CD4-positive, alpha-beta T cell treated with Interleukin-4 for 1 hour (primary cell): ENCODE measurements at places on chromosomes 12 and 14.

- no peak for DNase-seq
These were observed 98.7 kb upstream of the ATF1 start for GRCh38 chr12:50665170-50665569.

- no peak for DNase-seq
These were observed 6.8 kb upstream of the FOXG1 start for GRCh38 chr14:28759653-28760313.

GRCh38 chr12:52358575-52359350 is 8.5 kb downstream of the KRT85 start:
- DNase-seq = no peak

GRCh38 chr14:95088665-95089064 is 68.7 kb downstream of the DICER1 start:
- no peak for DNase-seq

GRCh38 chr14:102951799-102952198 is 29.3 kb downstream of the AMN start:
- DNase-seq = no peak

DNA sequence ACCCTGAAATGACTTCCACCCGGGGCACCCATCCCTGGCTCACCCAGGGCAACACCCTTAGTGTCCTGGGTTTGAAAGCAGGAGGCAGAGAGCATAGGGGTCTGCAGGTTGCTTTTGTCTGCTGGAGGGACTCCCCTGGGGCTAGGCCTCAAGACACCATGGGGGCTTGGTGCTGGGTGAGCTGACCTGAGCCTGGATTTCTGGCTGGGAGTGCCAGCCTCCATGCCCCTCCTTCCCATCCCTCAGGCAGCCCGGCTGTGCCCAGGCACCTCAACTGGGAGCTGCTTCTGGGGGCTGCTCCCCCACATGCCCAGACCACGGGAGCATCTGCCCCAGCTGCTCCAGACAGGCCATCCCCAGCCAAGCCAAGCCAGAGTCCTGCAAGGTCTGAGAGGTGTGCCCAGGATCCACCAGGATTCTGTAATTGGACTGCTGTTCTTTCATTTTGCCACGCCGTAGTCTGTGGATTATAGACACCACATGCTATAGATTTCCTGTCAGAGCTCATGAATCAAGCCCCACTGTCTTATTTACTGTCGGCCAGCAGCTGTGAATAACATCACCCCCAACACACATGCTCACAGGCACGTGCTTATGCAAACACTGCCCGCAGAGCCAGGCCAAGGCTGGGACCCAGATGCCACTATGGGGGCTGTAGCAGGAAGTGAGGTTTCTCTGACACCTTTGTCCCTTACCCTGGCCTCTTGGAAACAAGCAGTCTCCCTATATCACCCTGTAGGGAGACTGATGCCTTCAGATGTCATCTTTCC is 29.4 kb upstream of the ESRRB start:
- no peak for DNase-seq

- DNase-seq = no peak
These were observed 69.9 kb downstream of the TBX3 start for GRCh38 chr12:114614040-114614439.

DNA sequence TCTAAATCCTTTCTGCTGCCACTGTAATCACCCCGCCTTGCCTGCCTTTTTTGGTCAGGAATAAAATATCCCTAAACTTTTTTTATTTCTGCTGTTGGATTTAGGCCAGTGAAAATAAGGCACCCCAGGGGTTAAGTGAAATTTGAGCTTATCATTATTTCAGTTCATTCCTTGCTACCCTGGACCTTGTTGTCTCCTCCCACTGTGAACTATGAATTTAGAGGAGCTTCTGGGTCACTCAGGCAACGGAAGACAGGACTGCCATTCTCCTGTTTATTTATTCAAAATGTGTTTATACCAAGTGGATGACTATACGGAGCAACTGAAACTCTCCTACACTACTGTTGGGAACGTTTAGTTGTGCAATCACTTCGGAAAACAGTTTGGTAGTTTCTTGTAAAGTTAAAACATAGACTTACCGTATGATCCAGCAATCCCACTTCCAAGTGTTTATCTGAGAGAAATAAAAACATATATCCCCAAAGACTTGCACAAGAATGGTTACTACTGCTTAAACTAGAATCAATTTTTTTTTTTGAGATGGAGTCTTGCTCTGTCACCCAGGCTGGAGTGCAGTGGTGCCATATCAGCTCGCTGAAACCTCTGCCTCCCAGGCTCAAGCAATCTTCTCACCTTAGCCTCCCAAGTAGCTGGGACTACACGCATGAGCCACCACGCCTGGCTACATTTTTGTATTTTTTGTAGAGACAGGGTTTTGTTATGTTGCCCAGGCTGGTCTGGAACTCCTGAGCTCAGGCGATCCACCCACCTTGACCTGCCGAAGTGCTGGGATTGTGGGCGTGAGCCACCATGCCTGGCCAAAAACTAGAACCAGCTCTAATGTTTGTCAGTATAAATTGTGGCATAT is 2.3 kb upstream of the TRAFD1 start:
- DNase-seq = no peak

GRCh38 chr14:51818748-51819380 is 41.5 kb upstream of the GNG2 start:
- no peak for DNase-seq

DNA sequence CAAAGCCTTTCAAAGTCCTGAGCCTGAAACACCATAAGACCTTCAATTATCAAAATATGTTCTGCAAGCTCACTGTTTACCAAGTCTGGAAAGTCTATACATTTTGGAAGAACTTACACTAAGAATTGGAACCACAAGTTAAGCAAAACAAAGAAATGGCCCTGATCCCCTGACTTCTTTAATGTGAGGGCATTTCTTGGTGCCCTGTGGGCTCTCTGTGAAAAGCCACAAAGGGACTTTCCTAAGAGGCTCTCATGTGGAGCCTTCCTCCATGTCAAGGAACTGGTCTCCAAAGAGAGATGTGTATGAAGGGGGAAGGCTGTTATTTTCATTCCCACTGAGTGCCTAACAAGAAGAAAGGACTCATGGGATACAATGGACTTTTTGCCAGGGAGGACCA is 13.5 kb upstream of the MYH6 start:
- no peak for DNase-seq

GRCh38 chr12:24036438-24037216 is 87.2 kb upstream of the SOX5 start:
- DNase-seq = no peak

- no peak for DNase-seq
These were observed 16.1 kb downstream of the TAMALIN start for GRCh38 chr12:52022841-52023181.

GRCh38 chr14:101098641-101099040 is 195.1 kb upstream of the RTL1 start:
- DNase-seq = no peak

DNA sequence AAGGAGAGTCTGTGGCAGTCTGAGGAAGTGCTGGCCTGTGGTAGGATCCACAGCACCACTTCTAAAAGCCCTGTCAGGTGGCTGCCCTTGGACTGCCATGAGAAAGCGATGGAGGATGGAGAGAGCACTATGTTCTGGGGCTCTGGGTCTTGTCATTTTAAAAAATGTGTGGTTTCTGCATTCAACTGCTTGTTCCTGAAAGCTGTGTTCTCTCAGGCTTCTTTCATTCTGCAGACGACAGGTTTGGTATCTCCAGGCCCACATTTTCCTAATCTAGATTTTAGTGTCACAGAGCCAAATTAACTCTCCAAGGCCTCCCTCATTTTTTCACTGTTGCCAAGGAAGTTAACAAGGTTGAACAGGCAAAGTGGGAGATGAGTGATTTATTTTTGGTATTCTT is 10.5 kb downstream of the OVCH1 start:
- DNase-seq = no peak

DNA sequence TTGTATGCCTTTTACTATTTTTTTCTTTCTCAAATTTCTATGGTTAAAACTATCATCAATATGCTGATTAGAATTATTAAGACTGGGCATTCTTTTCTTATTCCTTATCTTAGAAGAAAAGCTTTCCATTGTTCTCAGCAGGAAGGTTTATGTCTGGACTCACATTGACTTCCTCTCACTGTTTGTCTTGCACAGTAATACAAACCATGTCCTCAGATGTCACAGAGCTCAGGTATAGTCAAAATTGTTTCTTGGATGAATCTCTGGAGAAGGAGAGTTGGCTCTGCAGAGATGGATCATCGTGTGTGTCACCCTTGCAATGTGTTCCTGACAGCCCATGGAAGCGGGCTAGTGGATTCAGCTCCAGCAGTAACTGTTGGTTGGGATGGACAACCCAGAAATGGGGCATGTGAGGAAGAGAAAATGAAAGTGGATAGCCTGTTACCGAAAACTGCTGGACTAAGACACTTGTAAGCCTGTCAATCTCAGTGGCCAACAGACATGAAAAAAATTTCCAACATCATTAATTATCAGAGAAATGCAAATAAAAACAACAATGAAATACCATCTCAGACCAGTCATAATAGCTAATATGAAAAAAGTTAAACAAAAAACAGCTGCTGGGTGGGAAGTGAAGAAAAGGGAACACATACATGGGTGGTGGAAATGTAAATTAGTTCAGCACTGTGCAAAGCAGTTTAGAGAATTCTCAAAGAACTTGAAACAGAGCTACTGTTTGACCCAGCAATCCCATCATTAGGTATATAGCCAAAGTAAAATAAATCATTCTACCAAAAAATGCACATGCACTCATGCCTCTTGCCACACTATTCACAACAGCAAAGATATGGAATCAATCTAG is 967.8 kb downstream of the TMEM121 start:
- DNase-seq = no peak

GRCh38 chr14:53153702-53154112 is 584 bp upstream of the DDHD1 start:
- no peak for DNase-seq

GRCh38 chr12:2583091-2583497 is 211.7 kb upstream of the FKBP4 start:
- peak; percentile 24 for DNase-seq

DNA sequence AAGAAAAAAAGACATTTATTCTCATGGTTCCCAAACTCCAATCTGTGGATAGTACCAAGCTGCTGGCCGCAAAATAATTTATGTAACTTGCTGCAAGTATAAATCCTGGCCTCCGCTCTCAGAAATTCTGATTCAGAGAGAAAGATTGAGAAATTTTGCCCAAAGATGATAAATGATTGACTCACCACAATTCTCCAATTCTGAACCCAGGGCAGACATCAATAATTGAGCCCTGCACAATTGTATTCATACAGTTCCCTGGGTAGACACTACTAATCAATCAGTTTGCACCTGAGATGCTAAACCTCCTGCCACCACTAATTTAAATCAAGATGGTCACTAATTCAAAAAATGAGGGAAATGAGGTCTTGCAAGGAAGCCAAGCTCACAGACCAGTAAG is 38.2 kb downstream of the TRPV4 start:
- no peak for DNase-seq
